ENCODE measurements at places on chromosomes 5 and 9. TPM values are rescaled to one million over a fixed set of nuclear protein-coding genes. Genes with fewer than 3 reads are reported as not detected.

CD72 gene
- 0.11 TPM for total RNA-seq

TXNDC8 gene
- not detected for total RNA-seq

SPRY4 gene
- 7.0 TPM for total RNA-seq

ANKRD34B gene
- under 0.01 TPM for total RNA-seq

FAM221B gene
- total RNA-seq = not detected

ZDHHC11 gene
- total RNA-seq = 0.26 TPM

SLC6A7 gene
- not detected for total RNA-seq

C5orf34 gene
- 1.3 TPM for total RNA-seq

DMRT3 gene
- total RNA-seq = not detected

SERF1A gene
- 4.9 TPM for total RNA-seq

SLC34A3 gene
- not detected for total RNA-seq

LCN15 gene
- total RNA-seq = not detected

ACOT12 gene
- total RNA-seq = not detected

OXCT1 gene
- total RNA-seq = 15.0 TPM

OR1Q1 gene
- not detected for total RNA-seq

ARHGEF37 gene
- total RNA-seq = 12.2 TPM

KIF20A gene
- 8.3 TPM for total RNA-seq

SPATA31E1 gene
- total RNA-seq = not detected

SMAD5 gene
- 52.3 TPM for total RNA-seq

AK8 gene
- 0.11 TPM for total RNA-seq

CD14 gene
- total RNA-seq = 1.3 TPM

MYO10 gene
- total RNA-seq = 60.9 TPM

NR6A1 gene
- total RNA-seq = 1.3 TPM

SPINK1 gene
- not detected for total RNA-seq

BTNL8 gene
- 0.09 TPM for total RNA-seq

IFNA5 gene
- total RNA-seq = 0.09 TPM

FOXD4L6 gene
- not detected for total RNA-seq

TRIM36 gene
- 0.26 TPM for total RNA-seq

IFNK gene
- total RNA-seq = not detected

CPLANE1 gene
- 15.0 TPM for total RNA-seq

ZNF474 gene
- total RNA-seq = 0.11 TPM

PRRX2 gene
- 0.17 TPM for total RNA-seq

FOXD4 gene
- total RNA-seq = 0.17 TPM

LCN1 gene
- total RNA-seq = not detected

CTXN3 gene
- not detected for total RNA-seq

DND1 gene
- 0.09 TPM for total RNA-seq

CDH9 gene
- not detected for total RNA-seq

GABBR2 gene
- total RNA-seq = 2.6 TPM

HRCT1 gene
- 0.98 TPM for total RNA-seq

MAMDC2 gene
- 0.09 TPM for total RNA-seq

THG1L gene
- 6.7 TPM for total RNA-seq

SPDL1 gene
- total RNA-seq = 7.3 TPM

HSD17B4 gene
- total RNA-seq = 144 TPM

STX17 gene
- 14.3 TPM for total RNA-seq

FAM114A2 gene
- total RNA-seq = 29.7 TPM

BRD8 gene
- 21.3 TPM for total RNA-seq

SLCO6A1 gene
- total RNA-seq = not detected

SPATA9 gene
- total RNA-seq = not detected

C9 gene
- total RNA-seq = 0.11 TPM

IFNB1 gene
- not detected for total RNA-seq

FGFR4 gene
- 3.3 TPM for total RNA-seq

RABEPK gene
- 16.8 TPM for total RNA-seq

CCNO gene
- total RNA-seq = not detected

ABLIM3 gene
- total RNA-seq = 24.2 TPM

PRKAA1 gene
- total RNA-seq = 118 TPM

FGF10 gene
- not detected for total RNA-seq

MAP3K1 gene
- 101 TPM for total RNA-seq

GGTA1 gene
- 11.1 TPM for total RNA-seq

SMIM27 gene
- total RNA-seq = 5.6 TPM

RGS7BP gene
- not detected for total RNA-seq
